Neural progenitor cell (in vitro differentiated cells): ENCODE measurements at places on chromosomes 11 and 22. TPM values are rescaled to one million over a fixed set of nuclear protein-coding genes. Genes with fewer than 3 reads are reported as not detected.

GRCh38 chr11:15145151-15145550 is 30.4 kb downstream of the INSC start:
- no peak overlapping the region for H3K27ac ChIP-seq
- no peak overlapping the region for H3K4me3 ChIP-seq
- no peaks in the 10 kb centered on the region for H3K27me3 ChIP-seq
- H3K36me3 ChIP-seq: no peaks in the 10 kb centered on the region
- DNase-seq: no peak

- DNase-seq: no peak
- no peak overlapping the region for H3K27ac ChIP-seq
- H3K4me1 ChIP-seq: peaks cover 5% of the 10 kb centered on the region
- no peak overlapping the region for H3K4me3 ChIP-seq
- H3K36me3 ChIP-seq: no peaks in the 10 kb centered on the region
- H3K27me3 ChIP-seq: no peaks in the 10 kb centered on the region
Measured at GRCh38 chr11:118321386-118322082, 17.0 kb downstream of the CD3E start.

CSF2RB gene
- total RNA-seq: 0.03 TPM in 1 of 2 replicates, not detected in the other

DNA sequence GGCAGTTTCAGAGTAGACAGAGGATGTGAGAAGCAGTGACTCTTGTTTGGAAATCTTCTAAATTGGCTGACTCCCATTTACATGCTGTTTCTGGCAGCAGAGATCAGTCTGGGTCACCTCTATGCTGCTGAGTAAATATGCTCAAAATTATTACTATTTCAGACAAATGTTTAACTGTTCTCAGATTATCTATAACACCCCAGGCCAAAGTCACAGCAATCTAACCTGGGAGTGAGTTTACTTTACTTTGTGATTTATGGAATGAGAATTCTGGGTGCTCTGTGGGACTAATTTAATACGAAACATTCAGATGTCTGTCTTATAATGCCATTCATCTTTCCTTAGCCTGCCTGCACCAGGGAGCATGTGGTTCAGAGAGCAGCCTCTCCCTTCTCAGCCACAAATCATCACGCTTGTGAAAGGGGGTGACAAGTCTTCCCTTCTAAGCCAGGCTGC is 282.5 kb upstream of the MPPED2 start:
- no peak overlapping the region for H3K27ac ChIP-seq
- H3K4me3 ChIP-seq: no peak overlapping the region

DNA sequence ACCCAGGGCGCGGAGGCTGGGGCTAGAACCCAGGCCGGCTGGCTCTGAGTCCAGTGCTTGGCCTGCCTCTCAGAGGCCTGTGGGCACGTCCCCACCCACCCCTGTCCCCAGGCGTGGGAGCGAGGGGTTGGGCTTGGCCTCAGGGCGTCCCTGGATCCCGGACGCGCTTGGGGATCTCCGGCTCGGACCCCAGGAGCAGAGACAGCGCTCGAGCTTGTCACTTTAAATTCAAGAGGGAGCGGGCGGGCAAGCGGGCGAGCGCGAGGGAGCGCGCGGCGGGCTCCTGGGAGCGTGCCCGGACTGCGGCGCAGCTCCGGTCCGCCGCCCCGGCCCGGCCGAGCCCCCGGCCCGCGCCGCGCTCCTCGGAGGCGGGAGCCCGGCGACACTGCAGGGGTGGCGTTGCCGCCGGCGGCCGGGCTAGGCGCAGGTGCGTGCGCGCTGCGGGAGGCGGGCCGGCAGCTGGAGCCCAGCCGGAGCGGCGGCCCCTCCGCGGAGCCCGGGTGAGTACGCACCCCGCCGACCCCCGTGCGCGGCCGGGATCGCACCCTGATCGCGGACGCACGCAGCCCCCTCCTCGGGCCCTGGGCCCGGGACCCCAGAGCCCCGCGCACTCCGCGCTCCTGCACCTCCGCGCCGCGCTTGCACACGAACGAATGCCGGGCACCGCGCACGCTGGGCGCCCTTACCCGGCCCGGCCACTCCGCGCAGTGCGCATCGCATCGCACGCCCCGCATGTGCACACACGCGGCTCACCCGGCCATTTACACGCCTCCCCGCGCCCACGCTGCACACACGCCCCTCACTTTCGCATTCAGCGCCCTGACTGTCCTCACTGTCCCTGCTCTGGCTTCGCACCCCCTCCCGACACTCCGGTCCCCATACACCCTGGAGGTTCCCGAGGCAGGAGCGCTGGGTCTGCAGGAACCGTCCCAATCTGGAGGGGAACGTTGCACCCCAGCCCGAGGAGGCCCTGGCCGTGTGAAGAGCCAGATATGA is at the start of gene SYT12:
SYT12 (plus strand) TSS at position 174 of the 996 bp plus-strand sequence. CDS start 7,011 bp downstream, outside the sequence.
- peak; percentile 65 for DNase-seq
- no peaks in the 10 kb centered on the region for H3K36me3 ChIP-seq
- H3K27ac ChIP-seq: no peak within 1 kb of the TSS
- peaks cover 50% of the 10 kb centered on the region for H3K27me3 ChIP-seq
- peak within 1 kb of the TSS; percentile 51 for H3K4me3 ChIP-seq

DNA sequence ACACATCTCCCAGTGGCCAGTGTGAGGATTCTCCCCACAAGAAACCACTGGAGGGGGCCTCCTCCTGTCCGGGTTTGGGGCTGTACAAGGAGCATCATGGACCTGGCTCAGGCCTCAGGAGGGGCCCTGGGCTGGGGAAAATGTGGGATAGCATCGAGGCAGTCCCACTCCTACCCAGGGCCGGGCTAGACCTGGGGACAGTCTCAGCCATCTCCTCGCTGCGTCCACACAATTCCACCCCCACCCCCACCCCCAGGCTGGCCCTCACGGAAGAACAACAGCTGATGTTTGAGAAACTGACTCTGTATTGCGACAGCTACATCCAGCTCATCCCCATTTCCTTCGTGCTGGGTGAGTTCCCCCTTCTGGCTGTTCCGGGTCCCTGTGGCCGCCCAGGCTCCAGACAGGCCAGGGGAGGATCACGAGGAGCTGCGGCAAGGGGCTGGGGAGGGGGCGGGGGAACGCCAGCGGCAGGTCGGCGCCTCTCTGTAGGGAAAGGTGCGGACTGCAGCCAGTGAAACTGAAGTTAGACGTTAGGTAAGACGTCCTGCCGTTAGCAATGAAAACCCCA is 4.8 kb downstream of the BEST1 start:
- DNase-seq: peak; percentile 74
- H3K27me3 ChIP-seq: peaks cover 34% of the 10 kb centered on the region
- no peak overlapping the region for H3K27ac ChIP-seq
- H3K4me1 ChIP-seq: peaks cover 6% of the 10 kb centered on the region

RASD2 gene
- total RNA-seq: 0.04 and 0.19 TPM in 2 replicates

SNU13 gene
- total RNA-seq: 143 and 171 TPM in 2 replicates

GRCh38 chr22:43969989-43970755 is 14.9 kb downstream of the SAMM50 start:
- H3K4me3 ChIP-seq: no peak overlapping the region
- no peak for DNase-seq
- no peak overlapping the region for H3K27ac ChIP-seq
- no peaks in the 10 kb centered on the region for H3K36me3 ChIP-seq

LGALS1 gene
- 14.9 and 42.9 TPM in 2 replicates for total RNA-seq

DNA sequence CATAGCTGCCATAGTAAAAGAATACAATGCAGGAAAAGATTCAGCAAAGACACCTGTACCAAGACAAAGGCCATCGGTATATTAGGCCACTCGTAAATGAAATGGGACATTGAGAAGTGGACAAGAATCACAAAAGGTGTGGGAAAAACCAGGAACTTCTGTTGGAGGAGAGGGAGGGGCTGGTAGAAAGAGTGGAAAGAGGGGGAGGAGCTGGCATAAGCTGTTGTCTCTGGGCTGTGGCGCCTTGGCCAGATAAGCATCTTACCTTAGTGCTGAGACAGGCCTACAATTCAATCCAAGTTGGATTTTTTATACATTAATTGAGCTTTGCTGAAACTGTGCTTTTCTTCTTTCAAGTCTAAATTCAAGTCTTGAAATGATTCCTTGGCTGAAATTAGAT is 37.1 kb downstream of the ZNF202 start:
- no peaks in the 10 kb centered on the region for H3K4me1 ChIP-seq
- no peak for DNase-seq
- no peak overlapping the region for H3K27ac ChIP-seq
- no peaks in the 10 kb centered on the region for H3K27me3 ChIP-seq

DNA sequence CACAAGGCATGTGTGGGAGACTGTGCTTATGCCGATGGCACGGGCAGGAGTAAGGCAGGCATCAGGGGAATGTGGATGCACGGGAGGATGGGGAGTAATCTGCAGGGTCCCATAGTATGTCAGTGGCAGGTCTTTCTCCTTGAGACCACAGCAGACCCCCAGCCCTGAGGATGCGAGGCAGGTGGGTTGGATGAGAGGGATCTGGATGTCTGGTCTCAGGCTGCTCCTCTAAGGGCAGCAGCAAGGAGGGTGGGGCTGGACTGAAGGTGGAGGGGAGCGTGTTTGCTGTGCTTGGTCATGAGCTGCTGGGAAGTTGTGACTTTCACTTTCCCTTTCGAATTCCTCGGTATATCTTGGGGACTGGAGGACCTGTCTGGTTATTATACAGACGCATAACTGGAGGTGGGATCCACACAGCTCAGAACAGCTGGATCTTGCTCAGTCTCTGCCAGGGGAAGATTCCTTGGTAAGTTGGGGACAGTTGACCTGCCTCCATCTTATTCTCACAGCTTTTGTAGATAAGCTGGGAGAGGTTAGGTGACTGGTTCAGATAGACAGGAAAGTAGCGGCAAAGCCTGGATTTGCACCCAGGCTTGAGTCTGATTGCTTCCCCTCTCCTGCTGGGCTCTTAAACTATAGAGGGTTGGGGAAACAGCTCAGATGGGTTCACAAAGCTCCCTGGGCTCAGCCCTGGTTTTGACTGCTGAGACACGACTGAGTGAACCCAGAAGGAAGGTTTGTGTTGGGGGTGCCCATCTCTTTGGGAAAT is at the start of gene APOL1:
APOL1 (plus strand) TSS at position 380 of the 769 bp plus-strand sequence. CDS start 1,823 bp downstream, outside the sequence.
- H3K27ac ChIP-seq: no peak within 1 kb of the TSS
- H3K27me3 ChIP-seq: no peaks in the 10 kb centered on the region
- H3K4me1 ChIP-seq: peaks cover 23% of the 10 kb centered on the region
- DNase-seq: no peak
- no peak within 1 kb of the TSS for H3K4me3 ChIP-seq

- H3K4me1 ChIP-seq: no peaks in the 10 kb centered on the region
- H3K36me3 ChIP-seq: no peaks in the 10 kb centered on the region
- H3K4me3 ChIP-seq: no peak overlapping the region
- no peak overlapping the region for H3K27ac ChIP-seq
Measured at GRCh38 chr11:5910540-5910939, 17.5 kb downstream of the OR52E5 start.

- H3K27ac ChIP-seq: no peak overlapping the region
- H3K4me1 ChIP-seq: peaks cover 39% of the 10 kb centered on the region
- H3K36me3 ChIP-seq: no peaks in the 10 kb centered on the region
- no peak overlapping the region for H3K4me3 ChIP-seq
- no peak for DNase-seq
Measured at GRCh38 chr11:32069361-32070058, 21.4 kb upstream of the RCN1 start.

ARHGAP1 gene
- total RNA-seq: 8.1 and 11.8 TPM in 2 replicates

DNA sequence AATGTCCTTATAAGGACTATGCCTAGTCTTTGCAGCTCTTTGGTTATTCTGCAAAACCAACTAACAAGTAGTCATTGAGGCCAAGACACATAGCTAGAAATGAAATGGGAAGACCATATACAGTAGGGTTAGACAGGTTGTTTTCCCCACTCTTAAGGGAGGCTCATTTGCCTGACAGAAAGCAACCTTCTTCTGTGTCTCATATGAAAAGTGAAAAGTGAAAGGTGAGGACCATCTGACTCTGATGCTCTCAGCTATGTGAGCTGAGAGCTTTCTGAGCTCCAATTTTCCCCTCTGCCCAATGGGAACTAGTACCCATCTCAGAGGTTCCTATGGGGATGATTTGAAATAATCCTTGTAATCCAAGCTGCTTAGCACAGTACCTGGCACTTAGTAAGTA is 142.0 kb upstream of the BDNF start:
- no peak overlapping the region for H3K4me3 ChIP-seq
- no peaks in the 10 kb centered on the region for H3K4me1 ChIP-seq
- H3K36me3 ChIP-seq: no peaks in the 10 kb centered on the region
- no peak overlapping the region for H3K27ac ChIP-seq

DNA sequence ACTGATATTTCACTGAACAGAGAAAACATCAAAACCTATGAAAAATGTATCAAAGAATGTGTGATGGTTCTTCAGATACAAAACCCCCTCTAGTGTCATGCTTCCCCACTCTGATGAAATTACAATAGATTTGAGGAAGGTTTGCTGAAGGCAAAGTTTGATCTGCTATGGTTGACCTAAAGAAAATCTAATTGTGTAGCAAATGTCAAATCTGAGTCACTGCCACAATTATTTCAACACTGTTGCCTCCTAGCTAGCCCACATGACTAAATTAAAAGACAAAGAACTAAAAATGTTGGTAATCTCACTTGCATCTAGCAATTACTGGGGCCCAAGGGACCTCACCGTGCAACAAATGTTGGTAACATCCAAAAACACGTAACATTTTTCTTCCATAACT is 728.0 kb downstream of the DLG2 start:
- H3K27ac ChIP-seq: no peak overlapping the region
- DNase-seq: no peak
- H3K4me1 ChIP-seq: no peaks in the 10 kb centered on the region
- no peaks in the 10 kb centered on the region for H3K27me3 ChIP-seq
- H3K4me3 ChIP-seq: no peak overlapping the region

SLC22A6 gene
- not detected in 2 replicates for total RNA-seq

DNA sequence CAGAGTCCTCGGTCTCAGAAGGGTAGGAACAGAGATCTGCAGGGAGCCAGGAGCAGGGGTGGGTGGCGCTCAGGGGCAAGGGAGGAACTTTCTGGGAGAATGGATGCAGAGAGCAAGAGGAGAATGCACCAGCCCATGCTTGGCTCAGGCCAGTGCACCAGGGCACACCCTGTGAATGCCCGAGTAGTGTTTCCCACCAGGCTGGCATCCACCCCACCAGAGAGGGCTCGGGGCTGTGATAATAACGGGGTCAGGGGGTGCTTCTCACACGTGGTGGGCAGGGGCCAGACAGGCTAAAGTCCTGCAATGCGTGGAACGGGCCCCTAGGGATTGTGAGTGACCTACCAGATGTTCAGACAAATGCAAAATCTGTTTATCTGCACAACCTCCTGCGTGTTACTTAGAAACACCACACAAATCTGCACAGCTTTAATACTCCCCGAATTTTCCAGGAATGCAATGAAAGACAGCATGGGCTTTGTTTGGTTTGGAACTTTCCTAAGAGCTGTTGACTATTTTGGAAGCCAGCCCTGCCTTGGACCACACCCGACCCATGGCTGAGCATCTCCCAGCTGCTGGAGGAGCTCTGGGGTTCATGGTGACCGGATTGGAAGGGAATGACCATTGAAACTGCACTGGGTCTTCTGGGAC is 368.3 kb downstream of the SHANK2 start:
- no peaks in the 10 kb centered on the region for H3K36me3 ChIP-seq
- no peak for DNase-seq
- H3K4me3 ChIP-seq: no peak overlapping the region
- H3K4me1 ChIP-seq: peaks cover 29% of the 10 kb centered on the region
- no peaks in the 10 kb centered on the region for H3K27me3 ChIP-seq

APOA5 gene
- 0.25 TPM in 1 of 2 replicates, not detected in the other for total RNA-seq

- H3K27me3 ChIP-seq: no peaks in the 10 kb centered on the region
- DNase-seq: peak; percentile 26
Measured at GRCh38 chr11:15558513-15559181, 443.9 kb downstream of the INSC start.
